ENCODE measurements at places on chromosomes 2 and 18.

DNA sequence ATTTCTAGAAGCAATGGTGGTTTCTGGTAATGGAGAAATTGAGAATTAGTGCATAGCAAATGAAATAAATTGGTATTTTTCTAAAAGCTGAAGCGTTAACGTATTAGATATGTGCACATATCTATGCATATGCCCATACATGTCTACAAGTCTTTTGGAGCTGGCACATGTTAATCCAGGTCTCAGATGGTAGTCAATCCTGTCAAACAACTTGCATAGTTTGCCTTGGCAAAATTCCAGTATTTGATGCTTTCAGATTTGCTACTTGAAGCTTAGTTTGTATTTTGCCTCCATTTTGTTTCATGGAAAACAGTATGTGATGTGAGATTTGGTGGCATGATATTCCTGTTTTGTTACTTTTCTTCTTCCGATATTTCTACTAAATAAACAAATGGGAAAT, 304.6 kb downstream of the PARD3B start:
- DNase-seq: no peak

DNA sequence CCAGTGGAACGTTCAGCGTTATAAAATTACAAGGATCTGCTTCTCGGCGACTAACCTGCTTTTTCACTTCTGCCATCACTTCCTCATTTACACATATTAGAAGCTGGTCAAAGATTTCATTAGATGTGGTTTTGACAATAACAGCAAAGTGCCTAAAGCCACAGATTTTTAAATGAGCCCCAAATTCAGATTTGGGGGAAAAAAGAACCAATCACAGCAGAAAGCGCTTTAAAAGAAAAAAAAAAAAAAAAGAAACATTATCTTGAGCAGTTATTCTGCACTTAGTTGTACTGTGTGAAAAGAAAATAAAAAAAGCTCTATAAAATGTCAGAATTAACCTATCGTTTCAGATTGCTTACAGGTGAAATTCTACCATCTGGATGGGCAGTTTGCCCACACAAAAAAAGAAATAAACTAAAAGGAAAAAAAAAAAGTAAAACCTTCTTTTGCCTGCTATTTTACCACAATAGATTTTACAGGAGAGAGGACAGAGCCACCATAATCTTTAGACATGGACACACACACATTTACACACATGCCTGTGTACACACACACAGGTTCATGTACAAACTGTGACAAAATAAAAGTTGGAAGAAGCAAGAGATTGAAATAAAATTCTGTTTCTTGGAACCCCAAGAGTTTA, 167.2 kb downstream of the TCF4 start:
- no peak for DNase-seq

GRCh38 chr2:88100489-88100858, 27.4 kb downstream of the FABP1 start:
- DNase-seq: no peak

- DNase-seq: no peak
These were observed 135.6 kb upstream of the UNC80 start for GRCh38 chr2:209636076-209636475.

- DNase-seq: no peak
These were observed 5.6 kb downstream of the ZAP70 start for GRCh38 chr2:97718942-97719341.

DNA sequence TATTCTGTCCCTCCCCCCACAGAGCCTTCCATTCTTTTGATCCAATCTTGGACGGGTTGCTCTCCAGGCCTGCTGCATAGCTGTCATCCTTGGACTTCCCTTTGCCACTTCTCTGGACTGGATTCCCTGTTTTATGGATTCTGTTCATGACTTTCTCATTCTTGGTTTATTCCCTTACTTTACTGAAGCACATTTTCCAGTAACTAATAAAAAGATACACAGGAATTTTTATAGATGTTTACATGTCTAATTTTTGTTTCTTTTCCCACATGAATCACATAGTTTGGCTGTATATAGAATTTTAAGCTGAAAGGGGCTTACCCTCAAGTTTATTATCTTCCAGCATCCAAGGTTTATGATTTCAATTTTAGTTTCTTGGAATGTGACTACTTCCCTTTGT, 37.9 kb downstream of the GDF7 start:
- no peak for DNase-seq

DNA sequence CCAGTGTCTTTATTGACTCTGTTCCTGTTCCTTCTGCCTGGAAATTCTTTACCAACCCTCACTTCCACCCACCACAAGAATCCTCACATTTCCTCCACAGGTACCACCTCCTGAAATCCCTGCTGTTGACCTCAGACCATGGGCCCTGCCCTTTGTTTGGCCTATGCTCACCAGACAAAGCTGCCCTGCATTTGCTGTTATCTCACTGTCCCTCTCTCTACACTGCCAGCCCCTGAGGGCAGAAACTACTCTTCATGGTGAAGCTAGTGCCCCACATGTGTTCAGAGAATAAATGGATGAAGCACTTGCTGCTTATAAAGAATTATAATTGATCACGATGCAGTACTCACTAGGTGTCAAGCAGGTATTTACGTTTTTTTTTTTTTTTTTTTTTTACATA, 608.4 kb downstream of the TSN start:
- DNase-seq: no peak

- no peak for DNase-seq
These were observed 31.9 kb downstream of the HS1BP3 start for GRCh38 chr2:20618886-20619521.

GRCh38 chr2:185279999-185280398, 458.6 kb upstream of the FSIP2 start:
- DNase-seq: no peak

DNA sequence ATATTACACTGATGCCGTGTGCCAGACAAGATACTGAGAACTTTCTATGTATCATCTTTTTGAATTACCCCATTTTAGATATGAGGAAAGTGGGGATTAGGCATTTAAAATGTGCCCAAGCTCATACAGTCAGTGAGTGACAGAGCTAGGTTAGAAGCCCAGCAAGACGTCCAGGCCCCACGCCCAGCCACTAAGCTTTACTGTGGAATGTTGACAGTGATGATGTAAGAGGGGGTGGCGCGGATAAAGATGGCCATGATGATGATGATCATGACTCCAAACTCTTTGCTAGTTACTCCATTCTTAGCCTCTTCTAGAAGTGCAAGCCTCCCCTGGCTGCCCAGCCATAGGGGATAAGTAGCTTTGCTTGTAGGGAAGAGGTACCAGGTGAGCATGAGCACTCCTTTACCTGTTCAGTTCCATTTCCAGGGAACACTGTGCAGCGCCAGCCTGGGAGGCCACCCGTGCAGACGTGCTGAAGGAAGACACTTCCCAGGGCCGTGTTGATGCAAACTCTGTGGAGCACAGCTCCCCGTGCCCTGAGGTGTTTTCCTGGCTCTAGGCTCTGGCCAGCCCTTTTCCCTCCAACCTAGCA, 65.5 kb downstream of the BCL2L11 start:
- no peak for DNase-seq

GRCh38 chr2:102367331-102367971, 11.9 kb downstream of the IL18R1 start:
- no peak for DNase-seq

DNA sequence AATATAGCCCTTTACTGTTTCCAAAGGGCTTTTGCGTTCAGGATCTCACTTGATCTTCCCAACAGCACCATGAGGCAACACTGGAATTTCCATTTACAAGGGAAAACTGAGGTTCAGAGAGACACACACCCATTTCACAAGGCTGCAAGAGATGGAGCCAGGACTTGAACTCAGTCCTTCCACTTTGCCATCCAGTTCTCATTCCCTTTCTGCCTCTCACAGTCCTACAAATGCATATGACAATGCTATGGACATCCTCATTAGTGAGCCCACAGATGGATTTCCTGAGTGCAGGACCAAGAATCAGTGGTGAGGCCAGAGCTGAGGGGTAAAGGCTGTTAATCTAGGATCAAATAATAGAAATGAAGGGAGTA, 136.1 kb upstream of the MYCN start:
- no peak for DNase-seq

DNA sequence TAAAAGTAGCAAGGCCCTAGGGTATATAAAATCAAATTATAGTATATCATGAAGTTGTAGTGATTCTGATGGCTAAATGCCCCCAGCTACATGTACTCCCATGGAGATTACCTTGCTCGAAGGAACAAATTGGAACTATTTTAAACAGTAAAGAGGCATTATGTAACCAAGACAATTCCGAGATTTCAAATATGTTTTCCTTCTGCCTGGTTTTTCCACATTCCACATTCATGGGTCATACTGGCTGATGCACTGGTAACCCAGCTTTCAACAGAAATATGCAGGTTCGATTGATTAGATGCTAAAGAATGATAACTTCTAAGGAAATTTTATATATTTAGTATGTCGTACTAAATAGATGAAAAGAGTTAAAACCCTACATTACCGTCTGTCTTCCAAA, 62.3 kb upstream of the MGAT4A start:
- DNase-seq: no peak

DNA sequence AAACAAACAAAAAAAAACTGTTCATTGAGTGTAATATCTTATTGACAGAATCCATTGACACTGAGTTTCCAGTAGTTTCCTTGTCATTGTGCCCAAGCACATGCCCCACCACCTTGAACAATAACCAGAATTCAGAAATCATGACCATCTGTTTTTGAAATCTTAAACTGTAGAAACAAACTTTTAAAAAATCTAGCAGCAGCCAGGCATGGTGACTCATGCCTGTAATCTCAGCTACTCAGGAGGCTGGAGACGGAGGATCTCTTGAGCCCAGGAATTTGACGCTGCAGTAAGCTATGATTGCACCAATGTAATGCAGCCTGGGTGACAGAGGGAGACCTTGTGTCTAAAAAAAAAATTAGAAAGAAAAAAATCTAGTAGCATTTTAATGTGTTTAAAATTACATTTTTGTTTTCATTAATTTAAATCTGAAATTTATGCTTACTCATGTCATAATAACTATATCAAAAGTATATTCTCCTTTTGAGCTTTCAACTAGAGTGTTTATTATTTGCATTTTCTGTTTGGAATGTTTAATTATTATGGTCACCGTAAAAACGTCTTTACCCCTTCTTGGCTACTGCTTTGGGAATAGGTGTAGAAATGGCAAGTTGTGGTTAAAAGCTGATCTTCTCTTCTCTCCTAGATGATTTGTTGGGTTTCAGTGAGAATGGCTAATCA, 25.2 kb upstream of the STON1 start:
- DNase-seq: no peak

DNA sequence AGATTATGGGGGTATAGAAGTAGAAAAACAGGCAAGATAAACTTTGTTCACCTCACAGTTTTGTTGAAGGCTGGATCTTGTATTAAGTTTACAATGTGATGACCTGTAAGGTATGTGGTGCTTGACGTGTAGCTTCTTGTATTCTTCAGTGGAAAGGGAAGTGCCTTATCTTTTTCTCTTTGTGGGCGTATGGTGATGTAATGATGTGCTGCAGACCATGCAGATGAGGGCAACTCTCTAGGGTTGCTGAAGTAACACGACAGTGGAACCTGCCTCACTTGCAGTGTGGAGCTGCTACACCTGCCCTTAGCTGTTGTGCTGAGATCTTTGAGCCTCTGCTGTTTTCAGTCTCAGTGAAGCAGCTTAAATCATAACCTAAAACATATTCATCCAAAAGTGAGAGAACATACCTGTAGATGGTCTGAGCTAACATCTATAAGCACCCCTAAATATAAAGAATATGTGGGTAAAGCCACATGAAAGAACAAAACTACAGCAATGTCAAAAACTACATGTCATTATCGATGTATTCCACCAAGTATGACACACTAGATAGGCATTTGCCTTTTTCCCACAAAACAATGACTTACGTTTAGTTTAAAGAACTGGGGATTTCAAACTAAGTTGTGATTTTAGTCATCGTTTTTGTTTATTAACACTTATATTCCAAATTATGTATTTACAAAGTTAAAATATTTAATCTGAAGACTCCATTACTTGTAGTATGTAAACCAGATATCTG, 1144.1 kb downstream of the CNTNAP5 start:
- no peak for DNase-seq

DNA sequence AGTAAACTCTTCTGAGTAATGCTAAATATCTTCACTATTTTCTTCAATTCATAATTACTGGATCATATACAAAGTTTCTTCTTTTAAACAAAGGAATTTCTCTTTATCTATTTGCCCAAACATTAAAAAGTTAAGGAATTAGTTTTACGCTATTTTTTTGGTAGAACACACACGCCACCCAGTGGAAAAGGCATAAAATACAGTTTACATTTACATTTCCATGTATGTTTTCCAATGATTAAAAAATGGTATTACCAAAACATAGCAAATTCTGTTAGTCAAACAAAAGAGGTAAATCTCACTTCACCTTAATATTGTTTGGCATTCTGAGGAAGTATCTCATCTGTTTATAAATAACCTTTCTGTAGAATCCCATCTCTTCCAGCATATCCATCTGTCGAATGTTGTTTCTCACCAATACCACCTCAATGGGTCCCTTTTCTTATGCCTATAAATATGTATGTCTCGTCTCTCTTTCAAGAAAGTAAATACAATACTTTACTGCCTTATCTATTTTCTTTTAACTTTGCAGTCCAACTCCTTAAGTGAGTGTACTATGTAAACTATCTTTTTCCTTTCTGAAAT, 7.2 kb downstream of the BOLL start:
- DNase-seq: peak; percentile 45

GRCh38 chr2:21363364-21363763, 239.6 kb downstream of the TDRD15 start:
- no peak for DNase-seq

- DNase-seq: no peak
These were observed 271.1 kb upstream of the VWC2L start for GRCh38 chr2:214139630-214140284.

DNA sequence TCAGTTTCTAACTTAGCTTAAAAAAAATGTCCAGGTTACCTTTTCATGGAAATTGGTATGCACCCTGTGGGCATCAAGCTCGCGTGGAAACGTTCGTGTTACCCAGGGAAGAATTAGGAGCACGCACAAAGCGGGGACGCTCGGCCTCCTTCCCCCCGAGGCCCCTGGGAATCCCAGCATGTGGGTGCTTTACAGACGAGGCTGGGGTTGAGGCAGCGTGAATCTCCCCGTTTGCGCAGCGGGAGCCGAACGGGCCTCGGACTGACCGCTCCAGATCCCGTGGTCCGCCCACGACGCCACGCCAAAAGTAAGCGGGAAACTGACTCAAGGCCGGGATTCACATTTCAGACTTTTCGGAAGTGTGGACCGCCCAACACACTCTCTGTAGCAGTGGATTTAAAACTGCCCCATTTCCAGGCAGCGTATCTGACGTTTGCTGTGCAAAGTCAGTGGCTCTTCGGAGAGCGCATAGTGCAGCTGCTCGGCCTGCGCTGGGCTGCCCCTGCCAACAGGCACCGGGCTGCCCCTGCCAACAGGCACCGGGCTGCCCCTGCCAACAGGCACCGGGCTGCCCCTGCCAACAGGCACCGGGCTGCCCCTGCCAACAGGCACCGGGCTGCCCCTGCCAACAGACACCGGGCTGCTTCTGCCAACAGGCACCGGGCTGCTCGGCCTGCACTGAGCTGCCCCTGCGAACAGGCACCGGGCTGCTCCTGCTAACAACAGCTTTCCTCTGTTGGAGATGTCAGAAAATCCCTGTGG, 49.7 kb downstream of the SH3YL1 start:
- DNase-seq: no peak

GRCh38 chr2:157257312-157258252, at the start of gene GALNT5:
TSS of gene GALNT5 (plus strand) at chr2:157257705. CDS start at chr2:157258083, 378 bp downstream.
- peak; percentile 70 for DNase-seq

All from NCI-H2227 treated with DMSO at 0.1 percent for 48 hours (cell line).